ENCODE measurements at places on chromosomes 13 and 19.
A peak's percentile ranks its signal among the peaks of the same experiment; 100 is the strongest.

GRCh38 chr13:73481886-73482445, 423.2 kb downstream of the KLF5 start:
- DNase-seq = no peak

DNA sequence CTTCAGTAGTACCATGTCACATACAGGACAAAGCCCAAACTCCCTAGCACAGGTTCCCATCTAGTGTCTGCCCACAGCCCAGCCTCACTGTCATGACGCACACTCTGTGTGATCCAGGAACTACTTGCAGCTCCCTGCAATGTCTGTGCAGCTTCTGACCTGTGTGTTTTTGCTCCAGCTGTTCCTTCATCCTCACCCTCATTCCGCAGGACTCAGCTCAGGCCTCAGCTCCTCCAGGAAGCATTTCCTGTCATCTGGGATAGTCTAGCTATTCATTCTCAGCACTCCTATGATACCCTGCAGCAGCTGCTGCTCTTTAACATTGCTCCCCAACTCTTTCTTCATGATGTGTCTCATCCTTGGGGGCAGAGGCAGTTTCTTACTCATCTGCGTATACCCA, 56.1 kb downstream of the ENOX1 start:
- DNase-seq = no peak

- no peak for DNase-seq
These were observed 154.2 kb upstream of the MAB21L1 start for GRCh38 chr13:35630551-35631275.

GRCh38 chr19:5063873-5064645, 95.1 kb downstream of the KDM4B start:
- DNase-seq = no peak

- no peak for DNase-seq
These were observed 594 bp upstream of the ZNF850 start for GRCh38 chr19:36773223-36773579.

- DNase-seq = no peak
These were observed 3.7 kb downstream of the CDC34 start for GRCh38 chr19:535017-535835.

- DNase-seq = no peak
These were observed 13.4 kb downstream of the UHRF1 start for GRCh38 chr19:4922530-4923275.

- DNase-seq = no peak
These were observed 109.4 kb upstream of the C1QTNF9B start for GRCh38 chr13:24006520-24007248.

DNA sequence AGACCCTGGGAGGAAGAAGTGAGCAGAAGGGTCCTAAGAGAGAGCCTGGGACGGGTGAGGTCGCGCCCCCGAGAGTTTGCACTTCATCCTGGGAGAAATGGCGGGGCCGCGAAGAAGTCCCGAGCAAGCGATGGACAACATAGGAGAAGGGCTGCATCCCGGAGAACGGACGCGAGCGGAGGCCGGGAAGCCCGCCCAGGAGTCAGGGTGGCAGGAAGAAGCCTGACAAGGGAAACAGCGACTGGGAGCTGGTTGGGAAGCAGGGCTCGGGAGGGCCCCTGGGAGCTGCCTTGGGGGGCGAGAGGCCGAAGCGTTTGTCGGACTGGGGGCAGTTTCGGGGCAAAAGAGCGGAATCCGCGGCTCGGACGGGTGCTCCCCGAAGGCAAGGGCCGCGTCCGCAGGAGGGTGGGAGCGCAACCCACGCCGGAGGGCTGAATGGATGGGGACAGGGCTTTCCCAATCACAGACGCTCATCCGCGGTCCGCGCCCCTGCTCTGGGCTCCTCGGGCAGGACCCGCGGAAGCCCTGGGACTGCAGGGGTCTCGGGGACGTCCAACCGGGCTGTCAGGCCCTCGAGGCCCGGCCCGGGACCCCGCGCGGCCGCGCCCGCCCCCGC, 469 bp downstream of the ABHD17A start:
- DNase-seq = no peak

- peak; percentile 37 for DNase-seq
These were observed 5.0 kb upstream of the ADM5 start for GRCh38 chr19:49684251-49684982.

- DNase-seq = no peak
These were observed 325.9 kb downstream of the FOXO1 start for GRCh38 chr13:40340368-40341095.

- no peak for DNase-seq
These were observed 502.7 kb upstream of the HTR2A start for GRCh38 chr13:47399599-47399998.

GRCh38 chr13:59673286-59673685, 490.4 kb downstream of the DIAPH3 start:
- no peak for DNase-seq

DNA sequence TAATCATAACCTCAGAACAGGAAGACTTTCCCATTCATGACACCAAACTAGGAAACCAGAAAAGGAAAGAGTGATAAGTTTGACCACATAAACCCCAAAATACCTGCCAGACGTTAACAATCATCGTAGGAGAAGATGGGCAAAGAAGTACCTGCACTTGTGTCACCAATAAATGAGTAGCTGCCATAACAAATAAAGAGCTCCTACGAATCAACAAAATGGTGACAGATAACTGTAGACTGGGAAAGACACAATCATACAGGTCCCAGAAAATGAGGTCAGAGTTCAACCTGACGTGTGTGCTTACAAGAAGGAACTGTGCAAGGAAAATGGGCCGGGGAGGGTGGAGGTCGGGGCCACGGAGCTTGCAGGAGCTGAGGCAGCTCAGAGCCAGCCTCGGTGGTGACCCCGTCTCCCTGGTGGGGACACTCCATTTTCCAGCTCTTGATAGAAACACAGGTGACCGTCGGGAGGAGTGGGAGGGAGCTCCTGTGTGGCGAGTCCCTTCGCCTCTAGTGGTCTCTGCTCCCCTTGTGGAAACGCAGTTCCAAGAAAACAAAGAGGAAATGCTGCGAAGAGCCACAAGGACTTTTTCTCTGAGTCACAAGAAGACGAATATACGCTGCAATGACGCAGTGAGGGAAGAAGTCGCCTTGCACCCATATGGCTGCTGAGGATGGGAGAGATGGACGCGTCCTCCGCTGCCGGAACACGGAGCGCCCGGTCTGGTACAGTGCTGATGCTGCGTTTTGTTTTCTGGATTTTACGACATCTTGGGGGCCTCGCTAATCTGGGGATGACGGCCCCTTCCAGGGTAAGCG, 9.5 kb downstream of the PIP5K1C start:
- no peak for DNase-seq

- DNase-seq = no peak
These were observed 621.4 kb downstream of the DIAPH3 start for GRCh38 chr13:59542303-59542702.

Measured in ovary (tissue), 10 donors.